Hematopoietic multipotent progenitor cell treated with erythropoietin and hydrocortisone succinate and interleukin-3 and kit ligand, for 17 days (in vitro differentiated cells): ENCODE measurements at places on chromosomes 4 and X.

DNA sequence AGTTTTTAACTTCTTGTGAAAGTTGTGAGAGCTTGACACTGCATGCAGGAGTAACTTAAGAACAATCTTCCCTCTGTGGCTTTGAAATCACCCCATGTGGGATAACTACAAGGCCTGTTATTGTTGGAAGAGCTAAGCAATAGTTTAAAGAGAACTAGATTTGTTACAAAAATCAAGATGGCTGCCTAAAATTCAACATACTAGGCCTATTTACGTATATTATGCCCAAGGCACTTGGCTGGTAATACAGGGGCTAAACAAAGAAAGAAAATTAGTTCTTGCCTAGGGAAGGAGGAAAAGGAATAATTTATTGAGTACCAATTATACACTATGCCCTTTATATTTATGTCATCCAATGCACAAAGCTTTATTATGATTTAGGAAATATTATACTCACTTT is 36.1 kb downstream of the DMD start:
- DNase-seq, result no peak

- DNase-seq, result no peak
Observed at GRCh38 chr4:7680731-7681130, 246.0 kb upstream of the PSAPL1 start.

DNA sequence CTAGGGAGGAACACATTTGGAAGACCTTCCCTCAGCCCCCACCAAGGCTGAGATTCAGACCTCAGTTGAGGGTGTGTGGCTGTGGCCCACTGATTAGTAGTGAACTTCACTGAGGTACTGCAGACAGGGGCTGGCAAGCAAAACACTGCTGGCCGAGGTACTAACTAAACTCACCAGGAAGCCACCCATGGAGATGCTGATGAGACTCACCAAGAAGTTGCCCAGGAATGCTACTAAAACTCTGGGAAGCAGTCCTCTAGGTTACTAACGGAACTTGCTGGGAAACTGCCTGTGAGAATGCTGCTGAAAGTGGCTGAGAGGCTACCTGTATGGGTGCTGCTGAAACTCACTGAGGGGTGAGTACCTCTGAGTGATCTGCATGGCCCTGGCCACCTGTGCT is 372.4 kb upstream of the RPS6KA3 start:
- no peak for DNase-seq

GRCh38 chrX:36198575-36198974 is 279.0 kb downstream of the CFAP47 start:
- DNase-seq, result no peak

DNA sequence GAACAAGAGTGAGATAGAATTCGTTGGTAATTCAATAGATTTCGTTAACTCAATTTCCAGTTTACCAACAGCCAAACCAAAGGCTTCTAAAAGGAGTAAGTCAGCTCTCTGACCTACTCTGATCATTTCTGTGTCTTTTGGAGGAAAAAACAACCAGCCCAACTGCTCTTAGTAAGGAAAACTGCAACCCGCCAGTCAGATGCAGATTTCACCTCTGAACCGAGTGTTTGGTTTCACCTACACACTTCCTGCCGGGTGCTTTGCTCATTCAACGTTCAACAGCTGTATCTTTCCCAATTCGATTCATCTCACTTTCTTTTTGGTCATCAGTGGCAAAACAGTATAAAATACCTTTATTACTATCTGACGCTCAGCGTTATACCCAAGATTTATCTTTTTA is 24.5 kb downstream of the TMSB4X start:
- no peak for DNase-seq

- no peak for DNase-seq
Observed at GRCh38 chr4:20194123-20195013, 57.3 kb upstream of the SLIT2 start.

DNA sequence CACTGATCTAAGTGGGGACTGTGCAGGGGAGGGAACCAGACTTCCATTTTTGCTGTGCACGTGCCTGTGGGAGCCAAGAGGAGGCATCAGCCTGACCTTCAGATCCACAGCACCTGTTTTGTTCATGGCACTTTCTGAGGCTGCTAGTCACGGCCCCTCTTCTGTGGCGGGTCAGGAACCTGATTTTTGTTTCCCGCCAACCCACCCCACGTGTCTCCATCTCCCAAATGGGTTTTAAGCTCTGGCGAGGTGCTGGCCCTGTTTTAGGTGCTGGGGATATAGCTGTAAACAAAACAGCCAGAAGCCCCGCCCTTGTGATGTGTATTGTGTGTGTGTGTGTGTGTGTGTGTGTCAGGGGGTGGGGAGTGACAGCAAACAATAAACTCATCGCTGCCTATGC is 60.4 kb upstream of the GRPEL1 start:
- no peak for DNase-seq

- no peak for DNase-seq
Observed at GRCh38 chr4:16846540-16847117, 51.8 kb downstream of the LDB2 start.

GRCh38 chr4:40316782-40317635 is 18.1 kb upstream of the CHRNA9 start:
- DNase-seq, result peak; percentile 71

- no peak for DNase-seq
Observed at GRCh38 chr4:52196606-52197130, 145.6 kb downstream of the SPATA18 start.

GRCh38 chrX:53190363-53190960 is 34.5 kb downstream of the KDM5C start:
- peak; percentile 4 for DNase-seq

DNA sequence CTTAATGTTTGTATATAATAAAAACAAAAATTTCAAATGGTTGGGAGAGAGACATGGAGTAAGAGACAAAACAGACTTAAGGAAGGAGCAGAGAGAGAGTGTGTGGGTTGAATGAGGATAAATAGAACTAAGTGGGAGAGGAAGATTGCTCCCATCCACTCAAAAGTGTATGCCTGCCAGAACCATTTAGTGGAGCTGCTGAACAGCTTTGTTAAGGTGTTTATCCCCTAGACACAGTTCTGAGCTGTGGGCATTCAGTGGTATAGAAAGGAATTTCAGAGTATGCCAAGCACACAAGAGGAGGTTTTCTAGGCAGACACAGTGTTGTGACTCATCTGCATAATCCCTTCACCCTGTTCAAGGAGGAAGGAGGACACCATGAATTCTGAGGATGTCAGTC is 508.6 kb upstream of the EPHA5 start:
- DNase-seq, result no peak

- no peak for DNase-seq
Observed at GRCh38 chr4:46386570-46386969, 3.4 kb downstream of the GABRA2 start.

DNA sequence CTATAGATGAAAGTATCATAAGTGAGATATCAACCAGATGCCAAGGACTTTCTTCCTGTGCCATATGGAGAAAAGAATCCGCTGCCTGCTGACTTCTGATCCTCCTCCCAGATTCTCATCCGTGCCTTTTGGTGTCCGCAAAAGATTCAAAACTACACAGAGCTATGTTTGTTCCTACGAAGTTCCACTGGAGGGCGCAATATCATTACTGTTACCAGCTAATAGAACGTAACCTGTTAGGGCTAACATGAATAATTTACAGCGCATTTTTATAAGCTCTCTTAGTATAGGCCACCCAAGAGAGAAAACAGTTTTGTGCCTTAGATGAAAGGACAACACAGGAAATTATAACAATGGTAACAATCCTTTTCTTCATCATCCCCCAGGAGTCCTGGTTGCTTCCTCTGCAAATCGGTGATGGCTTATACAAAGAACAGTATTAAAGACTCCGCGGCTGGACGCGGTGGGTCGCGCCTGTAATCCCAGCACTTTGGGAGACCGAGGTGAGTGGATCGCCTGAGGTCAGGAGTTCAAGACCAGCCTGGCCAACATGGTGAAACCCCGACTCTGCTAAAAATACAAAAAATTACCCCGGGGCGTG is 22.8 kb upstream of the CENPVL3 start:
- DNase-seq, result no peak

DNA sequence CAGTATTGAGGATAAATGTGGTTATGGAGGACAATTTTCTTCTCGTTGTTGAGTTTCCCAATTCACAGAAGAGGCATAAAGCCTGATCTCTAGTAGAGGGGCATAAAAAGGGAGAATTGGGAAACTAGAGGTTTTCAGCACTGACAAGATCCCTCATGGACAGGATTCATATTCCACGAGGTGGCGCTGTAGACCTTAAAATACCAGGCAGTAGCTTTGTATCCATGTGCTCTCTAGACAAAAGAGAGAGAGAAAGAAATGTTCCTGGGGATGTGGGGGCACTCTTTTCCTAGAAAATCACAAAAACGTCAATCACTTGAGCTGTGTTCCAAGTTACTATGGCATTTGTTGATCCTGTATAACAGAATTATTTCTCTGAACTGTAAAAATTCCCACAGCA is 128.3 kb downstream of the MAGEE1 start:
- DNase-seq, result peak; percentile 3
